ENCODE measurements at places on chromosomes 2 and 18.

DNA sequence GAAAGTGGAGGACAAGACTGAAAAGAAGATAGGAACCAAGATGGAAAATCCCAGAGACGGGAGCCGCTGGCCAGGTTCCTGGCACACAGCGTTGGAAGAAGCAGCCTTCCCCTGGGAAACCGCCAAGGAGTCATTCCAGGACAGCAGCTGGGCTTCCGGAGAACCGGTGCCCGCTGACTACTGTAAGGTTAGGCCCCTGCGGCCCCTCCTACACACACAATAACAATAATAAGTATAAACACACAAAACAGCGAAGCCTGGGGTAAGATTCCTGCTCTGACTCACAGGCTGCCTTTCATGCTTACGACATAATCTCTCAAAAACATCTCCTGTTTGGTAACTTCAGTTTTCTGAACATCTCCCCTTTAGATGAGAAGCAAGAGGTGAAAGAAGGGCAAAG lies 28.1 kb upstream of the MYCN start:
- no peak for DNase-seq

- no peak for DNase-seq
Measured at GRCh38 chr18:57397440-57398132, 37.6 kb upstream of the ONECUT2 start.

- DNase-seq: no peak
Measured at GRCh38 chr2:200494048-200494447, 15.8 kb downstream of the KCTD18 start.

- DNase-seq: no peak
Measured at GRCh38 chr2:46047290-46047689, 249.9 kb upstream of the EPAS1 start.

DNA sequence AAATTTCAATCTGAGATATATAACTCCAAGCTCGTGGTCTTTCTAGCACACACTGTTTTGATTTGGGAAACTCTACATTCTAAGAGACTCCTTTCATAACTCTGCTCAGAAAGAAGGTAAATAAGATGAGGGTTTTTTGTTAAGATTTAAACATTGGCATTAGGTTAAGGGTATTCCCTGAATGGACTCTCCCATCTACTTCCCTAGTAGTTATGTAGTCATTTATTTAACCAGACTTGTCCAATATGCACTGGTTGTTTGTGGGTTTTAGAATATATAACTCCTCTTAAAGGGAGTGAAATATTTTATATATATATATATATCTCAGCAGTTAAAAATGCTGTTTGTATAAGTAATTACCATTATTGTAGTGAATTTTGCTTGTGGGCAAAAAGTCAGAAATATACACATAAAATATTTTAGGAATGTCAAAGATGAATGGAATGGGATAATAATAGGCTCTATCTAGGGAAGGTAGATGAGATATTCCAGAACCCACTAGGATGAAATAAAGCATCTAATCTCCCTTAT lies 61.5 kb upstream of the WDR75 start:
- no peak for DNase-seq

GRCh38 chr18:10015941-10016819 lies 102.4 kb downstream of the VAPA start:
- no peak for DNase-seq

Data from activated naive CD8-positive, alpha-beta T cell treated with anti-CD3 and anti-CD28 coated beads, Interleukin-2, amount 50 U/mL, for 24 hours (primary cell).